ENCODE measurements at places on chromosomes 4 and X.

DNA sequence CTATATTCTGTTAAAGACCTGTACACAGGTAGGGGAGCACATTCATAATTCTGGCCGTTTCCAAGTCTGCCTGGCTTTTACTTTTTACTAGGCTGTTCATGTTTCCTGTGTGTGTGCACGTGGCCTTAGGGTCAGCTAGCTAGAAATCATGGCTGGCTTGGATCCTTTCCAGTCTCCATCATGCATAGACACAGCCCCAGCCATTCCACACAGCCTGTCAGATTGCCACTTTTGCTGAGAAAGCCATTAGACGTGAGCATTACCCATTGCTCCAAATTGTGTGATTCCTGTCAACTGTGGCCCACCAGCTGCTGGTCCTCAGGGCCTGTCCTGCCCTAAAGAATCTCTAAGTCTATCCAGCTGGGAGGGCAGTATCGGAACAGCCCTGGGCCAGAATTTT, 11.4 kb upstream of the SORCS2 start:
- no peak for DNase-seq

- DNase-seq: peak; percentile 90
Measured at GRCh38 chrX:149938881-149939654, 777 bp upstream of the EOLA2 start.

DNA sequence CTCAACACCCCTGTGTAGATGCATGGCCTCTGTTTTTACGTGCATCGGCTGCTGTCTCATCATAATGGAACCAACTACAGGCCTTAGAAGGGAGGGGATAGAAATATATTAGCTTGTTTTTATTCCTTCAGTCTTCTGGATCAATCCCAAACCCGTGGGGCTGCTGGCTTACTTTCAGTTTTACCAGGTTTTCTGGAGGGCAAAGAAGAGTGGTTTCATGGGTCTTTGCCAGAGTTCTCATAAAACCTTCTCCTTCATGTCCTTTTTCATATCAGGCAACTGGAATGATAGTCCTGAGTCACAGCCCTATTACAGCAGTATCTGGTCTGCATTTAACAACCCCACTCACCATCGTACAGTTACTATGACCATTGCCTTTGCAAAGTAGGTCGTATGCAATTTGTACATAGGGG, 34.6 kb downstream of the PPP2R2C start:
- DNase-seq: no peak

GRCh38 chr4:75069493-75070074, 136.7 kb downstream of the PARM1 start:
- no peak for DNase-seq

- peak; percentile 2 for DNase-seq
Measured at GRCh38 chrX:13340182-13340791, 20.4 kb upstream of the ATXN3L start.

DNA sequence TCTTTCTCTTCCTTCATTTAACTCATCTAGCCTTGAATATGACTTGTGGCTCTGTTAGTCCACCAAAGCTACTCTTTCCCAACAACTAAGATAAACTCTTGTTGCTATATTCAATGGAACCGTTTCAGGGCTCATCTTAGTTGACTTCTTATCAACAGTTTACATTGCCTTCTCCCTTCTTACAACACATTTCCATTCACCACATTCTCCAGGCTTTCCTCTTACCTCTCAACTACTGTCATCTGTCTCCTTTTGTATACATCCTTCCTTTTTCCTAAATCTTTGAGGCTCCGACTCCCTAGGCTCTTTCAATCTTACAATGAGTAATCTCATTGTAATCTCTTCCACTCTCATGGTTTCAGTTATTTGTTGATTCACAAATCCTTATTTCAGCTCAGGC, 58.5 kb downstream of the NCAPG start:
- peak; percentile 85 for DNase-seq

DNA sequence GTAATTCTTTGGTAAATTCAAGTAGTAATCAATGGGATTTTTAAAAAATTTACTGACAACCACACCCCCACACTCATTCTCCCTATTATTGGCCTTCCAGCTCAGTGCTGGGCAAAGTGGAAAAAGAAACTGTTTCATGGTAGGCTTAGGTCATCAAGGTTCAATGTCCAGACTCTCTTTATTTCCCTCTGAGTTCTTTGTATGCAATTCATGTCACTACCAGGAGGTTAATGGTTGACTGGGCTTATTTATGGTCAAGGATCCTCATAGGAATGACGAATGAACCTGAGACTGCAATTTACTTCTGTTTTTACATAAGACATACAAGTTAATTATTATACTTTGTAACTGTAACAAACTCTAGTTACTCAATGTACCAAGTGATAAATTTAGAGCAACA, 403.2 kb downstream of the KLHL13 start:
- DNase-seq: no peak

Data from IMR-90 (cell line).